ENCODE measurements at places on chromosomes 7 and 10. TPM values are rescaled to one million over a fixed set of nuclear protein-coding genes. Genes with fewer than 3 reads are reported as not detected.
A peak's percentile ranks its signal among the peaks of the same experiment; 100 is the strongest.

DNA sequence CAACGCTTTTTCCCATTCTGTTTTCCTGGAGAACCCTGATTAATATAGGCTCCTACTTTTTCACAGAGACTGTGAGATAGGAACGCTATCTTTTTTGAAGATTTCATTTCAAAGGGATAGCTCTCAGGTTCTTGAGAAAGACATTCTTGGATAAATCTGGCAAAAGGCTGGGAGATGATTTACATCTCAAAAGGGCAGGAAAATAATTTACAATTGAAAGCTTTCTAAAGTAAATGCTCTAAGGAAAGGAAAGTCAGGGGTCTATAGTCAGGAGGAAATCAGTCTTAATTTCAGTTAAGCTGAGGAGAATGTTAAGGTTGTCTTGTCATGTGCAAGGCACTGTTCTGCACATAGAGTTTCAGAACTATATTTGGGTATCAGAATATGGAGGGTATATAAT lies 278.8 kb downstream of the KIF20B start:
- DNase-seq: no peak

Gene CRYGN
- 1.2 TPM for total RNA-seq

Gene CCDC146
- total RNA-seq: 3.5 TPM

DNA sequence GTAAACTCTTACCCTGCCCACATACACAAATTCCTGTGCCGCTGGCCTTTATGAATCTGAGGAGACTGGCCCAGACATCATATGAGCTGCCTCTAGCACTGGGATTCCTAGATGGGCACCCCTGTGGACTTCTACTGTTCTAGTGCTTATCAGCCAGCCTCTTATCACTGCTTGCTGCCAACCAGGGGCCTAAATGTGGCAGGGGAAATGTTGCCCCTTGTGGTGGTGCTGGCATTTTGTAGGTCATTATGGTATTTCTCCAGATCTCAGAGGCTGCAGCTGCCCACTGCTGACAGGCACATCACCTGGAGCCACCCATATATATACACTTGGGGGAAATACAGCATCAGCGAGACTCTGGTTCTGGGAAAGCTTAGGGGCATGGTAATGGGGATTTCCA lies 5.4 kb downstream of the SFR1 start:
- DNase-seq: peak; percentile 53

GRCh38 chr7:38367301-38367890 lies 94.0 kb upstream of the TARP start:
- no peak for DNase-seq
